Peyer's patch (tissue), 4 donors: ENCODE measurements at places on chromosomes 12 and 14.

DNA sequence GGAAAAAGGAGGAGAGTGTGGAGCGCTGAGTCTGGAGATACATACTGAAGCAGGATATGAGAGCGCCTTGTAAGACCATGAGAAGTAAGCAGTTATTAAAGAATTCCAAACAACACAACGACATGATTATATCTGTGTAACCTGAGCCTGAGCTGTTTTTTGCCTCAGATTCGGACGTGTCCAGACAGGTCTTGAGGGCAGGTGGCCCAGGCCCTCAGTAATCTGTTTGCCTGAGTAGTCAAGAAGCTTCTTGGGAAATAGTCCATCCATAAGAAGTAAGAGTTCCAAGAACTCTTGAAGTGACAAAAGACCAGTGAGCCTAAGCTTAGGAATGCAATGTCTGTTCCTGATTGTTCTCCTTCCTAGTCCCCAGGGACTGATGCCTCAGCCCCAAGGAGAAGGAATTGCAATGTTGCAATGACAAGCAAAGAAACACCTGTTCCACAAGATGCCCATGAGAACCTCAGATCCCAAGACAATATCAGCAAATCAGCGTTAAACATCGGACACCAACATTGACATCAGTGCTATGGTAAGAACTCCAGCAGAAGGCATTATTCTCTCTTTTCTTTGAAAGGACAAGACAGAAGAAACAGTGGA lies 34.7 kb upstream of the ADAMTS20 start:
- no peak overlapping the region for H3K4me3 ChIP-seq
- no peaks in the 10 kb centered on the region for H3K4me1 ChIP-seq
- no peaks in the 10 kb centered on the region for H3K27me3 ChIP-seq
- DNase-seq, result no peak

DNA sequence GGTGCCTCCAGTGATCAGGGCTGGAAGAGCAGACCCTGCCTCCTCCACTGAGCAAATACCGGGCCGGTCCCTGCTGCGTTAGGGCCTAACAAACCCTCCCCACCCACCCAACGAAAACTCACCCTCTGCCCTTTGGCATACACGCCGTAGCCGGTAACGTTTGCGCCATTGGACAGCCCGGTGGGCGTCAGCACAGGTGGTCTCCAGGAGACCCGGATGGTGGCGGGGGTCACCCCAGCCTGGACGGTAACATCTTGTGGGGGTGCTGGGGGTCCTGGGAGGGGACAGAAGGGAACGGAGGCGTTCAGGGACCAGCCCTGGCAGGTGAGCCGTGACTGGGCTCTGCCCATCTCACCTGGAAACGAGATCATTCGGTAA lies 100.5 kb downstream of the PIWIL1 start:
- H3K27me3 ChIP-seq, result no peaks in the 10 kb centered on the region
- DNase-seq, result no peak
- H3K36me3 ChIP-seq, result no peaks in the 10 kb centered on the region
- no peaks in the 10 kb centered on the region for H3K4me1 ChIP-seq

GRCh38 chr12:114069507-114069906 lies 103.4 kb upstream of the RBM19 start:
- H3K4me1 ChIP-seq, result no peaks in the 10 kb centered on the region
- H3K27ac ChIP-seq, result no peak overlapping the region
- no peak overlapping the region for H3K4me3 ChIP-seq
- no peaks in the 10 kb centered on the region for H3K27me3 ChIP-seq
- H3K36me3 ChIP-seq, result no peaks in the 10 kb centered on the region

- no peak overlapping the region for H3K27ac ChIP-seq
- H3K36me3 ChIP-seq, result no peaks in the 10 kb centered on the region
- no peak for DNase-seq
- no peak overlapping the region for H3K4me3 ChIP-seq
- no peaks in the 10 kb centered on the region for H3K27me3 ChIP-seq
- H3K4me1 ChIP-seq, result no peaks in the 10 kb centered on the region
Observed at GRCh38 chr12:51643951-51644350, 52.9 kb downstream of the SCN8A start.

DNA sequence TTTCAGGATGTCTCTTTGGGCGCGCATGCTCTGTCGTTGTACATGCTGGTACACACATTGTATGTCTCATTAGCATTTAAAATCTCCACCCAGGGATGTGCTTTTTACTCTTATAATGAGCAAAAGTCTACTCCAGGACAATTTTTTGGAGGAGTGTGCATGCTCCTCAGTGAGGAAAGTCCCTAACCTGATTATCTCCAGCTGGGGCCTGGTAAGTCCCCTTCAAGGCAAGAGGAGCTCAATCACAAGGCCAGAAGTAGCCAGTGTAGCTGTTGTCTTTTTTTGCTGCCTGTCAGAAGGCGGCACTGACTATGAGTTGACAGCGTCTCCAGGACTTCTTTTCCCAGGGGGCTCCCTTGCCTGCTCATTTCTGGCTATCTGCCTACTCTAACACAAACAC lies 218.3 kb upstream of the CNTN1 start:
- no peak for DNase-seq
- H3K4me3 ChIP-seq, result no peak overlapping the region
- H3K27ac ChIP-seq, result no peak overlapping the region
- no peaks in the 10 kb centered on the region for H3K36me3 ChIP-seq
- no peaks in the 10 kb centered on the region for H3K27me3 ChIP-seq

- no peak for DNase-seq
- no peaks in the 10 kb centered on the region for H3K4me1 ChIP-seq
- H3K27me3 ChIP-seq, result no peaks in the 10 kb centered on the region
Observed at GRCh38 chr12:47860279-47860841, 40.7 kb upstream of the HDAC7 start.

- DNase-seq, result no peak
- H3K4me3 ChIP-seq, result no peak overlapping the region
- H3K27ac ChIP-seq, result peak overlapping the region; percentile 74
- H3K36me3 ChIP-seq, result no peaks in the 10 kb centered on the region
Observed at GRCh38 chr12:26275313-26276131, 80.1 kb downstream of the SSPN start.

GRCh38 chr12:92803903-92804302 lies 101.1 kb downstream of the PLEKHG7 start:
- H3K27me3 ChIP-seq, result no peaks in the 10 kb centered on the region
- no peak for DNase-seq
- no peak overlapping the region for H3K27ac ChIP-seq

DNA sequence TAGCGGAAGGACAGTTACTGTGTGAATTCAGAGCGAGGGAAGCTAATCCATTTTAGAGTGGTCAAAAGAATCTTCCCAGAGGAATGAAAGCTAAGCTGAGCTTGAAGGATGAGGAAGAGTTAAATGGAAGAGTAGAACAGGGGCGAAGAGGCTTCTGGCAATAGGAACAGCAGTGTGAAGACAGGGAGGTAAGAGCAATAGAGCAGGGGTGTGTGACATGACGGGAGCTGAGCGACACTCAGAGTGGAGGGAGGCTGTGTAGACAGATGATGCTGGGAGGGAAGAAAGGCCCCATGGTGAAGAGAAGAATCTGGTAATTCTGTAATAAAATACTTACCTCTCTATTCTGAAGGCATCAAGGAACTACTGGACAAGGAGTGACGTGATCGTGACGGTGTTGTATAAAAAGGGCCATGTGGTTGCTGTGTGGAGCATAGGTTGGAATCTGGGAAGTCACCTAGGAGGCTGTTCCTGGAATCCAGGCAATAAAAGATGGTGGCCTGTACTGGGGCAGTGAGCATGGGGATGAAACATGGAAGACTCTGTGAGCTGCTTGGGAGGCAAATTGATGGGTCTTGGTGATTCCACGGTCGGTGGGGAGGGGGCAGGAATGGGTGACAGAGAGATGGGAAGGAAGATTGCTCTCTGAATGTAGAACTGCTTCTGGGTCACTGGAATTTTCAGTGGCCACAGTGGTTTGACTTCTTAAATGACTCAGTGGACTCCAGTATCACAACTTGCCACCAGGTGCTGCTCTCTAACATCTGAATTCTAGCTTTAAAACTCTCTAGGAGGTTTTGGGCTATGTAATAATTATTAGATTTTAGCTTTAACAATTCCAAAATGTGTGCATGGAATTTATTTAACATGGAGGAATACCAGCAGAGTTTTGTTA lies 164.1 kb downstream of the ATP23 start:
- no peaks in the 10 kb centered on the region for H3K27me3 ChIP-seq
- no peaks in the 10 kb centered on the region for H3K36me3 ChIP-seq
- no peaks in the 10 kb centered on the region for H3K4me1 ChIP-seq
- H3K27ac ChIP-seq, result no peak overlapping the region
- H3K4me3 ChIP-seq, result no peak overlapping the region

- no peak for DNase-seq
- no peak overlapping the region for H3K27ac ChIP-seq
- H3K27me3 ChIP-seq, result no peaks in the 10 kb centered on the region
- no peaks in the 10 kb centered on the region for H3K4me1 ChIP-seq
- H3K36me3 ChIP-seq, result no peaks in the 10 kb centered on the region
- no peak overlapping the region for H3K4me3 ChIP-seq
Observed at GRCh38 chr12:42299392-42300308, 26.2 kb downstream of the ZCRB1 start.

GRCh38 chr12:47812797-47813510 lies 6.7 kb downstream of the HDAC7 start:
- peak; percentile 94 for DNase-seq
- peaks cover 86% of the 10 kb centered on the region for H3K4me1 ChIP-seq
- no peaks in the 10 kb centered on the region for H3K27me3 ChIP-seq
- H3K36me3 ChIP-seq, result no peaks in the 10 kb centered on the region
- peak overlapping the region; percentile 40 for H3K4me3 ChIP-seq
- H3K27ac ChIP-seq, result peak overlapping the region; percentile 98

GRCh38 chr12:102215992-102216691 lies 18.5 kb upstream of the PMCH start:
- no peak for DNase-seq
- H3K4me3 ChIP-seq, result no peak overlapping the region
- H3K27ac ChIP-seq, result no peak overlapping the region
- no peaks in the 10 kb centered on the region for H3K4me1 ChIP-seq
- H3K27me3 ChIP-seq, result no peaks in the 10 kb centered on the region
- no peaks in the 10 kb centered on the region for H3K36me3 ChIP-seq

DNA sequence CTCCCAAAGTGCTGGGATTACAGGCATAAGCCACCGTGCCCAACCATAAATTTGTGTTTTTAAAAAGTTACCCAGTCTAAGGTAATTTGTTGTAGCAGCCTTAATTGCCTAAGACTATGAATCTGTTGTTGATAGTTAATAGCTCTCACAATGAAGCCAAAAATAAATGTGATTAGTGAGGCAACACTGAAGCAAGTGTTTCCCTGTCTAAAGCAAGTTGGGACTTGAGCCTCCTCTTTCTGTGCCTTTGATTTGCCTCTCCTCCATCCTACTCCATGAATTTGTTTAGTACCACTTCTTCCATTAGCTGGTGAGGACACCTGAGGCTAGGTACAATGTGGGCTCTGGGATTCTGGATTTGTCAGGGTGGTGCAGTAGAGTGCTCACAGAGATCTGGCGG lies 36.8 kb downstream of the DAAM1 start:
- no peaks in the 10 kb centered on the region for H3K4me1 ChIP-seq
- no peaks in the 10 kb centered on the region for H3K27me3 ChIP-seq
- no peak overlapping the region for H3K4me3 ChIP-seq
- no peak for DNase-seq
- no peak overlapping the region for H3K27ac ChIP-seq
- H3K36me3 ChIP-seq, result no peaks in the 10 kb centered on the region

DNA sequence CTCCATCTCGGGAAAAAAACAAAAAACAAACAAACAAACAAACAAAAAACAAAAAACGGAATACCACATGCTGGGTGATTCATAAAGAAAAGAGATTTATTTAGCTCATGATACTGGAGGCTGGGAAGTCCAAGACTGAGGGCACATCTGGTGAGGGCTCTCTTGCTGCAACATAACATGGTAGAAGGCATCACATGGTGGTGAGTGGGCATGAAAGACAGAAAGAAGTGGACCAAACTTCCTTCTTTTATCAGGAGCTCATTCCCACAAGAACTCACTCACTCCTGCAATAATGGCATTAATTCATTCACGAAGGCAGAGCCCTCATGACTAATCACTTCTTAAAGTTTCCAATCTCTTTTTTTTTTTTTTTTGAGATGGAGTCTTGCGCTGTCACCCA lies 8.0 kb upstream of the LGMN start:
- no peaks in the 10 kb centered on the region for H3K27me3 ChIP-seq
- no peak overlapping the region for H3K27ac ChIP-seq
- no peak for DNase-seq
- H3K4me1 ChIP-seq, result no peaks in the 10 kb centered on the region

DNA sequence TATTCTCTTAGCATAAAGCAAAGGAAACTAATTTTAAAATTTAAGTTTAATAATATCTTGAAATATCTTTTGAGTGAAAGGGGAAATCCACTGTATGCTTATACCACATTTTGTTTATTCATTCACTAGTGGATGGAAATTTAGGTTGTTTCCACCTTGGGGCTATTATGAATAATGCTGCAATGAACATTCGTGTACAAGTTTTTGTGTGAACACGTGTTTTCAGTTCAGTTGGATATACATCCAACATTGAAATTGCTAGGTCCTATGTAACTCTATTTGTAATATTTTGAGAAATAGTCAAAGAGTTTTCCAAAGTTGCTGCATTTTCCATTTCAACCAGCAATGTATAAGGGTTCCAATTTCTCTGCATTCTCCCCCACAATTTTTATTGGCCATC lies 83.7 kb upstream of the ETV6 start:
- no peak overlapping the region for H3K4me3 ChIP-seq
- H3K4me1 ChIP-seq, result no peaks in the 10 kb centered on the region
- no peak for DNase-seq
- no peak overlapping the region for H3K27ac ChIP-seq
- H3K27me3 ChIP-seq, result no peaks in the 10 kb centered on the region
- H3K36me3 ChIP-seq, result no peaks in the 10 kb centered on the region

GRCh38 chr12:131437706-131438492 lies 273.0 kb upstream of the SFSWAP start:
- no peaks in the 10 kb centered on the region for H3K36me3 ChIP-seq
- no peaks in the 10 kb centered on the region for H3K4me1 ChIP-seq
- no peak overlapping the region for H3K4me3 ChIP-seq
- no peak overlapping the region for H3K27ac ChIP-seq
- H3K27me3 ChIP-seq, result no peaks in the 10 kb centered on the region

- no peaks in the 10 kb centered on the region for H3K27me3 ChIP-seq
- no peaks in the 10 kb centered on the region for H3K36me3 ChIP-seq
- H3K4me3 ChIP-seq, result no peak overlapping the region
- H3K27ac ChIP-seq, result no peak overlapping the region
- no peaks in the 10 kb centered on the region for H3K4me1 ChIP-seq
Observed at GRCh38 chr14:106459971-106460730, 933.8 kb downstream of the TMEM121 start.

DNA sequence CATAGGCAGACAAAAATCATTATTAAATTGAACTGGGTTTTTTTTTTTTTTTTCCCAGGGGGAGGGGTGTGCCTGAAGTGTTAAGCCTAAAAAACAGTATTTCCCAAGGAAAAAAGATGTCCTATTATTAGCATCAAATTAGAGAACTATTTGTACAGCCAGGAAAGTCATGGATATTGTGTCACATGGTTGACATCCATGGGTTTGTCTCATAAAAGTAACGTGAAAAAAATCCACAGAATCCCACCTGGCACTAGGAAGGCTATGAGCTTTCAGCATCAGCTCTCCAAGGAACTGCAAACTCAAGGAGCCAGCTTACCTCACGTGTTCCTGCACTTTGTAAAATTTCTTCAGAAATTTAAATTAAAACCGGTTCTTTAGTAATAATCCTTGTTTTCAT lies 69.1 kb upstream of the EGLN3 start:
- no peak overlapping the region for H3K4me3 ChIP-seq
- no peaks in the 10 kb centered on the region for H3K27me3 ChIP-seq
- no peaks in the 10 kb centered on the region for H3K36me3 ChIP-seq
- DNase-seq, result no peak

GRCh38 chr14:74647678-74648461 lies 35.8 kb upstream of the LTBP2 start:
- no peak overlapping the region for H3K27ac ChIP-seq
- no peaks in the 10 kb centered on the region for H3K27me3 ChIP-seq
- H3K36me3 ChIP-seq, result no peaks in the 10 kb centered on the region

GRCh38 chr14:54169254-54169924 lies 212.8 kb upstream of the BMP4 start:
- H3K27ac ChIP-seq, result no peak overlapping the region
- H3K36me3 ChIP-seq, result no peaks in the 10 kb centered on the region
- no peak overlapping the region for H3K4me3 ChIP-seq
- no peak for DNase-seq
- H3K27me3 ChIP-seq, result no peaks in the 10 kb centered on the region
- no peaks in the 10 kb centered on the region for H3K4me1 ChIP-seq
